ENCODE measurements at places on chromosomes 7 and 10. TPM values are rescaled to one million over a fixed set of nuclear protein-coding genes. Genes with fewer than 3 reads are reported as not detected.

Gene UPK3BL2
- total RNA-seq, result 24.1 TPM

Gene UCMA
- total RNA-seq, result not detected

DNA sequence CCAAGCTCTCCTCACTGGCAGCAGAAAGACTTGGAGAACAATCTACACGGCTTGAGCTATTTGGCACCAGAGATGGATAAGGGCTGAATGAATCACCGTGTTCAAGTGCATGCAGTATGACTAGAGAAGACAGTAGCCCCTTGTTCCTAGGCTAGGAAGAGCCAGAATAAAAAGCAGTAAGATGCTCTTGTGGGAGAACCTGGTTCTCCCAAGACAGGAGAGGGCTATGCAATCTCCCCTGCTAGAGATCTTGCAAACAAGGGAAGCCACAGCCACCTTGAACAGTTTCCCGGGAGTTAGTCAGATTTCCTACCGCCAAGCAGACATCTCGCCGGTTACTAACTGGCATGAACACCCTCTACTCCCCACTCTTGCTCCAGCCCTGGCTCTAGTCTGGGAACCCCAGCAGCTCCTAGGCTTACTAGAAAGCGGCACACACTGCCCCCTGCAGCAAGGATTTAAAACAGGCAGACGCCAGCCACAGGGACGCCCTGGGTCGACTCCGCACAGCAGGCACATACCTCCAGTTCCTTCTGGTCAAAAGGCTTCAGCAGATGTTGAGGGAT is 107.3 kb downstream of the SMURF1 start:
- no peak for DNase-seq

DNA sequence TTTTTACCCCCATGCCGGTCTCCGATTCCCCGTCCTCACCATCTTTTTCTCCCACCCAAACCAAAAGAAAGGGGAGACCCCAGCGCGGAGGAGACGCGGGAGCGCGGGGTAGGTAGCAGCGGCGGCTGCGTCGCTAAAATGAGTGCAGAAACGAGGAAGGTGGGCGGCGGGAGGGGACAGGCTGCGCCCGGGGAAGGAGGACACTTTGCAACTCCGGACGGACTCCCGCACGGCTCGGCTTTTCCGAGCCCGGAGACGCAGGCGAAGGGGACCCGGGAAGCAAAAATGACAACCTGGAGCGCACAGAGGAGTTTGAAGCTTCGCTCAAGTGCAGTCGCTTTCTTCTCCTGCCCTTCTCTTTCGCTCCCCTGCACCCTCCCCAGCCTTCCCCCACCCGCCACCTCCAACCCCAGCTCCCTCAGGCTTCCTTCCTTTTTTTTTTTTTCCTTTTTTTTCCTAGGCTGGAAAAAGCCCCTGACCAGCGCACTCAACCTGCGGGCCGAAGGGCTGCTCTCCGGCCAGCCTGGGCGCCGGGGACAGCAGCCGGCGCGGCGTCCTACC is 453 bp downstream of the SFMBT2 start:
- peak; percentile 43 for DNase-seq

DNA sequence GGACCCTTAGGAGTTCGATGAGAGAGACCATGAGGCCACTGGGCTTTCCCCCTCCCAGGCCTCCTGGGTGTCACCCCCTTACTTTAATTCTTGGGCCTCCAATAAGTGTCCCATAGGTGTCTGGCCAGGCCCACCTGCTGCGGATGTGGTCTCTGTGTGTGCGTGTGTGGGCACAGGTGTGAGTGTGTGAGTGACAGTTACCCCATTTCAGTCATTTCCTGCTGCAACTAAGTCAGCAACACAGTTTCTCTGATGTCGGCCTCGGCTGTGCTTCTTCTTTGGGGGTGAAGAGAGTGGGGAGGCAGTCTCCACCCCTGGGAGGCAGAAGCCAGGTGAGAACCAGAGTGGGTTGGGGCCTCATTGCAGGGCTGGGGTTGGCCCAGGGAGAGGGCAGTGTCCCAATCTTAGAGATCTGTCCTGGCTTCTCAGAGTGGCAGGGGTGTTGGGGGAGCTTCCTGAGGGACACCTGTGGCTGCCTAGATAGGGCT is 1.5 kb downstream of the PVRIG start:
- DNase-seq, result peak; percentile 83

GRCh38 chr10:33899578-33900531 is 565.4 kb upstream of the NRP1 start:
- no peak for DNase-seq
